ENCODE measurements at places on chromosomes 11 and 22. TPM values are rescaled to one million over a fixed set of nuclear protein-coding genes. Genes with fewer than 3 reads are reported as not detected.

Gene NCR3LG1
- 4.6 TPM for total RNA-seq

DNA sequence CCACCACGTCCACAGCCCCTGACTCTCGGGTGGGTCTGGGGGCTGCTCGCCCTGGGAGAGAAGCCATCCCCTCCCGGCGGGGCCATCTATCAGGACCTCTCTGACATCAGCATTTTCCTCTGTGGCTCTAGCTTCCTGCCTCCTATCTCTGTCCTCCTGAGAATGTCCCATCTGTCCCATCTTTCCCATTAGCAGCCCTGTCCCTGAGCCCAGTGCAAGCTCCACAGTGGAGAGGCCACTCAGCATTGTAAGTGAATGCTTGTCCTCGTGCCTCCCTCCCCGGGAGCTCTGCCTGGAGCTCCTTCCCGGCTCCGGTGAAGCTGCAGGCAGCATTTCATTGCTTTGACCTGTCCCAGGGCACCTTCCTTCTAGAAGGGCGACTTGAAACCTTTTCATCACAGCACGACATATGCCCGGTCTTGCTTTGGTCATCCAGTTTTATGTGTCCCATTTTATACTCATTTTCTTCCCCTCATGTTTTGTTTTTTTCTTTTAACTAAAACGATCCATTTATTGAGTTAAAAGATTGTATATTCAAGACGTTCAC, 49.7 kb downstream of the RTN4R start:
- no peak for DNase-seq

GRCh38 chr11:123272565-123272964, 77.5 kb upstream of the CLMP start:
- DNase-seq = no peak

Gene IGSF9B
- 1.7 TPM for total RNA-seq

GRCh38 chr11:83023410-83023809, 48.3 kb downstream of the RAB30 start:
- DNase-seq = no peak

- no peak for DNase-seq
Measured at GRCh38 chr11:6587360-6587953, 16.0 kb downstream of the RRP8 start.

DNA sequence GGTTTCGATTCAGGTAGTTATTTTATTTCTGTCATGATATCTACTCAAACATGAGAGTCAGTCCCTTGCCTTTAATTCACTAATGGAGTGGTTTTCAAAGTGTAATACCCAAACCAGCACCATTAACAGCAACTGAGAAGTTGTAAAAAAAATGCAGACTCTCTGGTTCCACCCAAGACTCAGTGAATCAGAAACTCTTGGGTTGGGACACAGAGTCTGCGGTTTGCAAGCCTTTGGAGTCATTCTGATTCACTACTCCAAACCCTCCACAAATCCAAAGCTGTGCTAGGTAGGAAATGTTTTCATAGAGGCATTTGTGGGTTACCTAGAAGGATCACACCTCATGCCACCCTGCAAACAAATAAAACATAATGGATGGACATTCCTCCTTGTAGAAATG, 340.1 kb downstream of the NTM start:
- DNase-seq = peak; percentile 30

DNA sequence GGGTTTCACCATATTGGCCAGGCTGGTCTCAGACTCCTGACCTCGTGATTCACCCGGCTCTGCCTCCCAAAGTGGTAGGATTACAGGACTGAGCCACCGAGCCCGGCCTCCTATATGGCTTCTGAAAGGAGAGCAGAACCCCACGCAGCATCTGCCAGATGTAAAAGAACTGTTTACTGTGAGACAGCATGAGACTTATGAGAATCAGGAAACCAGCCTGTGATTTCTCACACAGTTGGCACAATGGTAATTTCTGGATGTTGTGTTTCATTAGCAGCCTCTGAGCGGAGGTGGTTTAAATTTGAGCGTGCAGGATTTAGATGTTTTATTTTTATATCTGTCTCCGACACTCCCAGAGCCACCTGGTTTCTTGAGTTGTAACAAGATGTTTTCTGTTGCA, 33.8 kb downstream of the CEP164 start:
- DNase-seq = no peak

Gene CDC42BPG
- 0.08 TPM for total RNA-seq

Gene SYTL2
- total RNA-seq = 5.2 TPM

DNA sequence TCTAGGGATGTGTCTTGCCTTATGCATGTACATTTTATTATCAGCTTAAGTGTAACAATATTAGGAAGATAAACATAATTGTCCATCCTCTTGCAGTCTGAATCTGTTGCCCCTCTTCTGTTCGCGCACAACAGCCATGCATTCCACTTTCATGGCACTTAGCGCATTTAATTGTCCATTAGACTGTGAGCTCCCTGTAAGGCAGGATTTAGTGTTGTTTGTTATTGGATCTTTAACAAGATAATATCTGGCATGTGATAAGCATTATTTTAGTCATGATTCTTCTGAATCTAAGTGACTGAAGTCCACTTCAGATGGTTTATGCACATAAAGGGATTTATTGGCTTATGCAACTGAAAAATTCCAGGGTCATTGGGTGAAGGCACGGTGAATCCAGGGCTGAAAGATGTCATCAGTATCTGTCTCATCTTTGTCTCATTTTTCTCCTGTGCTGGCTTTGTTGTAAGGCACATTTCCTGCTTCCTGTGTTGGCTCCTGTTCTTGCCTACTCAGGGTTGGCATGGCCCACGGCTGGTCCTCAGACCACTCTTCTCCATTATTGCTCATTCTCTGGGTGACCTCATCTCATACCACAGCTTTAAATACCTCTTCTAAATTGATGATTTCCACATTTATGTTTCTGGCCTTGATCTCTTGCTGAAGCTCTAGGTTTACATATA, 37.6 kb downstream of the ATXN10 start:
- DNase-seq = peak; percentile 70

Gene SPDYC
- total RNA-seq = not detected

Measured in fibroblast of the aortic adventitia (primary cell).